ENCODE measurements at places on chromosomes 3 and 15.

DNA sequence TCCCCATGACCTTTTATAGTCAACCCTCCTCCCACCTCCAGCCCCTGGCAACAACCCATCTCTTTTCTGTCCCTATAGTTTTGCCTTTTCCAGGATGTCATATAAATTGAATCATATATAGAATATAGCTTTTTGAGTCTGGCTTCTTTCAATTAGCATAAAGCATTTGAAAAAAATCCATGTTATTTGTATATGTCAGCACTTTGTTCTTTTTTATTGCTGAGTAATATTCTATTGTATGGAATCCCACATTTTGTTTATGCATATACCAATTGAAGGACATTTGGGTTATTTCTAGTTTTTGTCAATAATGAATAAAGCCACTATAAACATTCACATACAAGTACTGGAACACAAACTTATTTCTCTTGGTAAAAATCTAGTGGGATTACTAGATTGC, 58.0 kb upstream of the SSR3 start:
- DNase-seq = no peak

DNA sequence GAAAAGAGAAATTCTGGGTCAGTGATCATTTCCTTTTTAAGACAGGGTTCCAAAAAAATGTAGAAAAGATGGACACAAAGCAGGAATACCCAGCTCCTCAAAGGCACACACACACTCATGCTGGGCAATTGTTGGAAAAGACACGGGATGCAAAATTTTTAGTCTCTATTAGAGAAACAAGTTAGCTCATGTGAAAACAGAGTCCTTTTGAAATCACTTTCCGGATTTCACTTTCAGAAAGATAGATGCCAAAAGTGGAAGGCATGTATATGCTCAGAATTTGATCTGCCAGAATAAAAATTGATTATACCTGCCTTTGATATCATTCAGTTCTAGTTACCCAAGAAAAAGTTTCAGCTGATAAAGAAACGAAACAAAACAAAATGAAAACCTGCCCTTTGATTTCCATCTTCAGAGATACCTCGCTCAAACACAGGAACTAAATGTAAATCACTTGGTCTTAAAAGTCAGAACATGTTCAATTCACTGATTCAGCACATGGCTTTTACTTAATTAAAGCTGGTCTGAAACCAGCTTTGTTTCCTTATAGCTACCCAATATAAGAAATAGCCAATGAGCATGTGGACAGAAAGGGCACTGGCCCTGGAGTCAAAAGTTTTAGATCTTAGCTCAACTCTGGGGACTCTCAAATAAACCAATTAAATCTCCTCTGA, 52.8 kb downstream of the PLD1 start:
- no peak for DNase-seq

DNA sequence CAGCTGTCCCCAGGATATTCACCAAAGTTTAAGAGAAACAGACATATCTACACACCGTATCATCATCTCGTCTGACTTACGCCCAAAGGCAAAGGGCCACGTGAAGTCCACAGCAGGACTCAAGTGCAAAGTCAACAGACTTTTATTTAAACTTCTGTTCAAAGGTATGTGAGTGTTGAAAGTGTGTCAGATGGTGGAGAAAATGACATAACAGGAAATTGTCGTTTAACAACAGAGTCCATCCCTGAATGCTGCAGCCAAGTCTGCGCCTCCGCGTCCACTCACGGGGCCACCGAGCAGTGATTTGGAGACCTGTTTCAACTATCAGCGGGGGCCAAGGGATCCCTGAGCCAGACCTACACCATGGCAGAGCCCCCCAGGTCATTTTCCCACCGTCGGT, 165.6 kb downstream of the XXYLT1 start:
- DNase-seq = no peak

GRCh38 chr15:90423801-90424319, 35.8 kb downstream of the IQGAP1 start:
- DNase-seq = no peak

DNA sequence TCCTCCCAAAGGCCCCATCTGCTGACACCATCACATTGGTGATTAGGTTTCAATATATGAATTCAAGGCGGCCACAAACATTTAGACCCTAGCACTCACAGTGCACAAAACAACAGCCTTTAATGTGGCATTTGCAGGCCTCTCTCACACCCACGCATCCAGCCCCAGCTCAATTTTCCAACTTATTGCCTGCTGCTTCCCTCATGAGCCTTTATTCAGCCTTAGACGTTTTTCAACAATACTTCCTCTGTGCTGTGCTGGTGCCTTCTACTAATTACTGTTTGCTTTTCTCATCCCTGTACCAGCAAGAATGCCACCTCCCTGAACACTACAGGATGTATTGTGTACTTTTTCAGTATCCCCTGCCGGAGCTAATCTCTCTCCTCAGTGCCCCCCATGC, 334.6 kb downstream of the GABRB3 start:
- no peak for DNase-seq

DNA sequence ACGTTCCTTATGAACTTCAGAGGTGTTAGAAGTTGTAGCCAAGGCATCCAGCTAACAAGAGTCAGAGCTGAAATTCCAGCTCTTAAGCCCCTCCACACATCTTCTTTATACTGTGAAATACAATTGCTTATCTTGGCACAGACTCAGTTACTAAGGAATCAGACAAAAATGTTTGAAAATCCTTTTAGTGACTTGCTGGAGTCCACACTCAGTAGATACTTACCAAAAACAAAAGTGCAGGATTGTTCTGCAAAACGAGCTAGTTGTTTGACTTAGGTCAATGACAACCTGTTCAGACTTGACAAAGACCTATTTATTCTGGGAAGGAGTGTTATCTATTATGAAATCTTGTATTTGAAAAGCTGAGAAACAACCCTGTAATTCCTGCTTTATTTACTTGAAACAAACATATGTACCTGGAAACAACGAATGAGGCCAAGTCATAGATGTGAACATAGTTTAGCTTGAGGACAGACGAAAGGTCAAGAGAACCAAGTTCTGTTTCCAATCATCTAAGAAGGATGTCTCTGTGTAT, 38.5 kb downstream of the B3GNT5 start:
- no peak for DNase-seq

- no peak for DNase-seq
These were observed 88.5 kb downstream of the XXYLT1 start for GRCh38 chr3:195182470-195182795.

GRCh38 chr3:150253622-150254021, 154.5 kb upstream of the TSC22D2 start:
- no peak for DNase-seq

- DNase-seq = no peak
These were observed 475.9 kb downstream of the SQOR start for GRCh38 chr15:46110755-46111154.

GRCh38 chr3:57155310-57155643, 9.9 kb downstream of the IL17RD start:
- no peak for DNase-seq

GRCh38 chr3:45381168-45381852, 7.1 kb upstream of the LARS2 start:
- no peak for DNase-seq

DNA sequence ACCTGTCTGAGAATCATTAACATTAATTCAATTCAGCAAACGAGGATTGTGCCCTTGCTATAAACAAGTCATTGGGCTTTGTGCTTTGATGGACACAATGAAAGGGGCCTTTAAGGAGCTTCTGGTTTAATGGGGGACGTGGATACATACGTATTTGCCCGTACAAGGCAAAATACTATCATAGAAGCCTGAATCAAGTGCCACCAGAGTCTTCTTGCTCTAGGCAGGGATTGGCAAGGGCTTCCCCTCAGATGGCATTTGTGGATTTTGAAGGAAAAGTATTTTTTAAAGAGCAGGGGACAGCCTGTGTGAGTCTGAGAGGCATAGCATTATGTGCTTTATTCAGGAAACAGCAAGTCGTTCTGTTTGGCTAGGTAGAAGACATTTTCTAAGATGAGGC, 83.7 kb upstream of the NEDD4 start:
- no peak for DNase-seq

DNA sequence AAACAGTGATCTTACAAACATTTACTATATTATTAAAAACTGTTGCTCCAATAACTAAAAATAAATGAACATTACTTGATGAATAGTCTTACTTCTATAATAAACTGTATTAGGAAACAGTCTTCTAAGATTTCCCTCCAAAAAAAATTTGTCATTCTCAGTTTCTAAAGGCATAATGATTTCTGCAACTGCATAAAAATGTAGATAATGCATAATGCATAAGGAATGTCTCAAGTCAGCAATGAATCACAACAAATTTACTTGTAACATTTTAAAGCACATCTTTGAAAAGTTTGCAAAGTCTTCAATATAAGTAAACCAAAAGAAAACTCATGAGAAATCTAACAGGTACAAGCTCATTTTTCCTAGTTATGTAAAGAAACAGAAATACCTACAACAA, 113.5 kb downstream of the VPS13C start:
- no peak for DNase-seq

DNA sequence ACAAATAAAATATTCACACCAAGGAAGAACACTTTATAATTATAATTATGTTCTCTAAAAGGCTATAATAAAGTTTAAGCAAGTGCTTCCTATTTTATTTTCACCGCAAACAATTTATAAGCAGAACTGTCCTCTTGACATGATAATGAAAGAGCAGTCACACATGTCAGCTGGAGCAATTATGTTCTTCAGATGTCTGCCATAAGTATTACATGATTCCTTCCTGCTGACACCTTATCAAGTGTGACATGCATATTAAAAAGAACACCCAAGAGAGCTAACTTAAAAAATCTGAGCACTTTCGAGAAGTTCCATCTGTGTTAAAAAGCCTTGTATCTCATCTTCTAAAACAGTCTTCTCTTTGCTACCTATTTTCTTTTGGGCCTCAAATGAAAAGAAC, 249.5 kb downstream of the SQOR start:
- no peak for DNase-seq

DNA sequence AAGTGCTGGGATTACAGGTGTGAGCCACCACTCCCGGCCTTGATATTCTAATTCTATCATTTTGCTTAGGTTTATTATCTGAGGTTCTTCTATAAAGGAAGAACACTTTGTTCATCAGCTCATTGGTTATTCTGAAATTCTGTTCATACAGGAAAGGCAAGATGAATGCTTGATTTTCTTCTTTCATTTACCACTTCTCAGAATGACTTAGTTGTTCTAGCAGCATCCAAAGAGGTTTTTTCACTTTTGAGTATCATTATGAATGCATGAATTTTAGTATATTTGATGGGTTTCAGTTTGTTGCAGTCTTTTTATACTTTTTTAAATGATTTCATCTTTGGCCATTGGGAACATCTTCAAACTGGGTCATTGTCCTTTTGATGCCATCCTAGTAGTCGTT, 51.8 kb downstream of the RNF111 start:
- DNase-seq = no peak

DNA sequence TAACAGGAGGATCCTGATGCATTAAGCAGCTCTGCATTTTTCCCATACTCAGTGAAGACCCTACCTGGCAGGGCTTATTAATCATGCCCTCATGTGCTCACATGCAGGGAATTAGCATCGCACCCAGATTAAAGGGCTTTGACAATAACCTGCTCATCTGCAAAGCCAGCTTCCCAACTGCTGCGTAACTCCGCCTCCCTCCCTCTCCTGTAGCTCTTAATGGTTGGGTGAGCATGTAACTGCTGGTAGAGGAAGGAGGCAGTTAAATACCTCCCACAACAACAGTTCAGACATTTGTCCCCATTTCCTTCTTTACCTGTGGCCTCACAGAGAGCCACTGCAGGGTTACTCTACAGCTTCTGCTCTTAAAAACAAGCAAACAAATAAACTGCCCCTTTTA, 203.6 kb upstream of the WNT5A start:
- DNase-seq = no peak

- DNase-seq = no peak
These were observed 1.6 kb downstream of the FBXO22 start for GRCh38 chr15:75905231-75905630.

DNA sequence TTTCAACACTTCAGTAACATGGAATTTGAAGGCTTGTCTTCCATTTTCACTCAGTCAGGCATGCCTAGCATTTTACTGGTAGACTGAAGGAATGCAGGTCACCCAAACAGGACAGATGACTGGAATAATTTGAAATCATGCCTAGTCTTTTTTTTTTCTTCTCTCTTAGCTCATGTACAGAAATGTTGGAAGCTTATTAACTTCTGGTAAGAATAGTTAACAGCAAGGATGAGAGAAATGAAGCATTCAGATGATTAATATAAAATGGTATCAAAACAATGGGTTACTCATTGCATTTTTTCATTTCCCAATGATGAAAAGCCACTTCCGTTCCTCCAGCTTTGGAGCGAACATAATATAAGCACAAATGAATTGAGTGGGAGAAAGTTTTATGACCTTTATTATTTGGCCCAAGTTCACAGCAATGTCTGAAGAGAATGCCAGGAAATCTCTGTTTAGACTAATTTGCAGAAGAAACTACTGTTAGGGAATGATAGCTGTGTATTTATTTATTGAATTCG, 431.6 kb upstream of the RASGRP1 start:
- DNase-seq = no peak

GRCh38 chr3:41320953-41321641, 121.8 kb downstream of the CTNNB1 start:
- DNase-seq = no peak

DNA sequence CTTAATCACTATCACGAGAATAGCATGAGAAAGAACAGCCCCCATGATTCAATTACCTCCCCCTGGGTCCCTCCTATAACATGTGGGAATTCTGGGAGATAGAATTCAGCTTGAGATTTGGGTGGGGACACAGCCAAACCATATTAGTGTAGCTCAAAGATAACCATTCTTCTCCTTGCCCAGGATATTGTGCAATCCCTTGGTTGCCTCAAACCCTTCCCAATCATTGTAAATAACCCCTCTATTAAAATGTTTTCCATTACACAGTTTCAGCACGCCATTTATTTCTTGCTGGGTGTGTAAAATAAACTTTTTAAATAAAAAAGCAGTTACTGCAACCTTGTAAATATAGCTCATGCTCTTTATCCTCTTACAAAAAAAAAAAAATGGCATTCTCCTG, 47.7 kb downstream of the ZNF385D start:
- DNase-seq = no peak

GRCh38 chr3:197007296-197007940, 22.2 kb downstream of the MELTF start:
- no peak for DNase-seq

- no peak for DNase-seq
These were observed 1044.1 kb upstream of the NR2F2 start for GRCh38 chr15:95286352-95286880.

GRCh38 chr3:88149101-88149508, 654 bp upstream of the C3orf38 start:
- no peak for DNase-seq

GRCh38 chr3:133505813-133506212, 67.7 kb upstream of the CDV3 start:
- no peak for DNase-seq

DNA sequence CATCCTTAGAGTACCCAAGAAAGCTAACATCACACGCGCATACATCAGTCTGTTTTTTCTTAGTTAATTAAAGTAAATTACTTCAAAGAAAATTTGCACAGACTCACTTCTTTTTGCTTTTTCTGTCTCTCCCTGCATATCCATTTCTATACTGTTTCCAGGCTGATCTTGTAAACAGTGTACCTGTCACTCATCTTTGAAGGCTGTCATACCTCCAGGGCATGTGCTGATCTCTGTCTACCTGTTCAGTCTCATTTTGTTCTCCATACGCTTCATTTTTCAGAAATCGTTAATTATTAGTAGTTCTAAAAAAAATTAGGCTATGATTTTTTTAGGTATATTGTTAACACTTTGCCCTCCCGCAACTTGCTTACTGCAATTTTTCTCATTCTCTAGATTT, 313.9 kb upstream of the ROBO2 start:
- no peak for DNase-seq

Measured in nucleus accumbens (tissue), 56 donors.